Cardiac septum (tissue), 1 donor: ENCODE measurements at places on chromosomes 4 and X. TPM values are rescaled to one million over a fixed set of nuclear protein-coding genes. Genes with fewer than 3 reads are reported as not detected.

The ATOH1 gene
- total RNA-seq = not detected

The HOPX gene
- total RNA-seq = 5.2 TPM

The WDFY3 gene
- total RNA-seq = 60.9 TPM

The BRCC3 gene
- 15.6 TPM for total RNA-seq
